ENCODE measurements at places on chromosomes 1 and 21. TPM values are rescaled to one million over a fixed set of nuclear protein-coding genes. Genes with fewer than 3 reads are reported as not detected.

SAMSN1 gene
- not detected for total RNA-seq

HHIPL2 gene
- total RNA-seq, result 11.4 TPM

FMO5 gene
- total RNA-seq, result 0.21 TPM

LCE2C gene
- not detected for total RNA-seq

CACNA1S gene
- total RNA-seq, result not detected

MYBPHL gene
- not detected for total RNA-seq

GBP5 gene
- total RNA-seq, result 0.03 TPM

S100A3 gene
- total RNA-seq, result 104 TPM

SERPINC1 gene
- 0.06 TPM for total RNA-seq

ANKRD65 gene
- 0.04 TPM for total RNA-seq

PTPN14 gene
- total RNA-seq, result 9.8 TPM

SNX7 gene
- total RNA-seq, result 24.9 TPM

CEP170 gene
- 30.2 TPM for total RNA-seq

KCNJ9 gene
- not detected for total RNA-seq

CCDC27 gene
- total RNA-seq, result not detected

RPF1 gene
- 35.2 TPM for total RNA-seq

RASAL2 gene
- total RNA-seq, result 17.8 TPM

LRRC39 gene
- total RNA-seq, result 0.15 TPM

OR6K3 gene
- total RNA-seq, result not detected

SEC22B gene
- total RNA-seq, result 9.2 TPM

FAM163A gene
- total RNA-seq, result not detected

CLDN17 gene
- total RNA-seq, result not detected

TRIM58 gene
- not detected for total RNA-seq

SPATA17 gene
- total RNA-seq, result 2.8 TPM

PGBD2 gene
- total RNA-seq, result 3.7 TPM

ANGPTL7 gene
- not detected for total RNA-seq

DCDC2B gene
- total RNA-seq, result not detected

OLFML3 gene
- total RNA-seq, result 3.8 TPM

PADI2 gene
- total RNA-seq, result 1.5 TPM

STK40 gene
- total RNA-seq, result 11.8 TPM

RGSL1 gene
- total RNA-seq, result not detected

ANKRD45 gene
- 0.24 TPM for total RNA-seq

TFF3 gene
- not detected for total RNA-seq

HSF2BP gene
- 1.8 TPM for total RNA-seq

IGSF3 gene
- total RNA-seq, result 18.0 TPM

KRTAP13-3 gene
- total RNA-seq, result not detected

ZNF593 gene
- total RNA-seq, result 48.0 TPM

ZNF593OS gene
- total RNA-seq, result not detected
